ENCODE measurements at places on chromosomes 1 and 21. TPM values are rescaled to one million over a fixed set of nuclear protein-coding genes. Genes with fewer than 3 reads are reported as not detected.

DNA sequence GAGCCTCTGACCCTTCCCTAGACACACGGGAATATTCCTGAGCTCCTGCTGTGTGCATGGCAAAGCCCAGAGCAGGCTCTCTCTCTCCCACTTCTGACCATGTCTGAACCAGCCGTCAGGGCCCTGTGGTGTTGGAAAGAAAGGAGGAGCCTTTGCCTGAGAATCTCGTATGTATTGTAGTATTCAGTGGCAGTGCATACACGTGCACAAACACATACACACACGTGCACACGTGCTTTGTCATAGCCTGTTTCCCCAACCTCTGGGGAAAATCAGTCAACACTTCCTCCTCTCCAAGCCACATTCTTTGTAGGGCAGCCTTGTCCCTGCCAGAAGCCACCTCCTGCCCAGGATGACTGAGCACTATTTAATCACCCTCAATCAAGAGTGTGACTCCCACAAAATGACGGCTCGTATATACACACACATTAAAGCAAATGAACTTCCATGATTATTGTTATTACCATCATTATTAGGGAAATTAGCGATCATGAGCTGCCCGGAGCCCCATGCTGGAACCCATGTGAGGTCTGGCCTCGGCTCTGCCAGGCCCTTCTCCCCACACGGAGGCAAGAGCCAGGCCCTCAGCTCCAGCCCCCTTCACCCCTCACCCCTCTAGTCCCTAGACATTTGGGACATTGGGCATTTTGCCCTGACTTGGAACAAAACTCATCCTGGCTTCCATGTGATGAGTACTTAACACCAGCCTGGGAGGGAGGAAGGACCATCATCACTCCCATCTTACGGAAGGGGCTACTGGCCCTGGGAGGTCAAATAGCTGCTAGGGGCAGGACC, 331.9 kb downstream of the NPHP4 start:
- no peak for DNase-seq

GRCh38 chr21:25939396-25939761, 204.6 kb downstream of the GABPA start:
- DNase-seq, result no peak

DNA sequence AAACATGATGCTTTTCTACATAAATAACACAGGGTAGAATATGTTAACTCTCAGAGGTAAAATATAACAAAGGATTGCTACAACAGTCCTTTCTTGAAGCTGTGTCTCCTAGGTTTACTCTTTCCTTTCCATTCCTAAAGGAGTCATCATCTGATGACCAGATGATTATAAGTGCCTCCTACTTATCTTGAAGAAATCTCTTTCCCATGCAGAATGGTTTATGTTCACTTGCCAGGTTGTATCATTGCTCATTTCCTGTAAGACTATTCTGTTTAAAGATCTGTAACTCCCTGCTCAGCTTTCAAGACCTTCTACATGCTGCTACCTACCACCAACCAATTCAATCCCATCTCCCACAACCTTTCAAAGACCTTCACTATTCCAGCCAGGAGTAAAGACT, 51.5 kb upstream of the PTCH2 start:
- no peak for DNase-seq

- no peak for DNase-seq
Measured at GRCh38 chr1:209710093-209710492, 5.4 kb downstream of the HSD11B1 start.

DNA sequence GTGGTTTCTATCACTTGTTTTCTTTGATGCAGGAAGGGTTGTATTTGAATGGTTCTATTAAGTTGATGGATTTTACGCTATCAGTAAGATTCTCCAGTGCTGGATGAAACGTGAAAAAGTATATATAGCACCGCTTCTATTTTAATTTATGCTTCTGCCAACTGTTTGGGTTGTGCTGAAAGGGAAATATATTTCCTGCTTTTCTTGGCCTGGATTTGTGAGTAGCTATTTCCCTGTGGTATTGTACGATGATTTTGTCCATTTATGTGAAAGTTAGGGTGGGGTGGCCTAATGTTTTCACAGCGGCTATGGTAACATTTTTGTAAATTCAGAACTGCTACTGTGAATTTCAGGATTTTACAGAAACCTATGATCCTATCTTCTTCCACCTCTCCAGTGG, 322 bp downstream of the C1orf162 start:
- no peak for DNase-seq

- DNase-seq, result no peak
Measured at GRCh38 chr1:181451661-181452230, 31.6 kb upstream of the CACNA1E start.

The TTC22 gene
- total RNA-seq, result not detected

GRCh38 chr1:5943343-5944124, 48.7 kb downstream of the NPHP4 start:
- DNase-seq, result no peak

GRCh38 chr1:43577655-43578542, 47.2 kb downstream of the PTPRF start:
- DNase-seq, result no peak

The HNRNPR gene
- total RNA-seq, result 84.2 TPM

DNA sequence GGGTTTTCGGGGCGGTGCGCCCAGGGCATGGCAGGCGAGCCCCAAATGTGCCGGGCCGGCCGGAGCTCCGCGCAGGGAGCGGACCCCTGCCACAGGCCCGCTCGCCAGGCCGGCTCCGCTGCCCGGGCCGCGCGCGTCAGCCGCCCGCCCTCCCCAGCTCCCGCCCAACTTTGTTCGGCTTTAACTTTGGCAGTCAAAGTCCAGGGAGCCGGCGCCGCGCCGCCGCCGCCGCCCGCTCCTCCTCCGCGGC, 488 bp downstream of the SLC35D1 start:
- DNase-seq, result no peak

DNA sequence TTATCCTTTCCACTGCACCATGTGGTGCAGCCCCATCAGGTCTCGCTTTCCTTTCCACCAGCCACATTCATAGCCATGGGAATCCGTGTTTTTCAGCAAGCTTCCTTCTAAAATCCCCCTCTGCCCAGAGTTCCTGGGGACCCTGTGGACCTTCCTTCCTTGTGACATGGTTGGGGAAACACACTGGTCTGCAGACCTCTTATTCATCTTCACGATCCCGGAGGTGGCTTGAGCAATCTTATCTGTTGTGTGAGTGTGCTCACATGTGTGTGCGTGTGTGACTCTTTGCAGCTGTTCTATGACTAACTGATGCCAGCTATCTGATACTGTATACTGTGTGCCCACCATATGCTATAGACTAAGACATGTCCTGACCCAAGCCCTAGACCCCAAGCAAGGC, 15.6 kb upstream of the IL10 start:
- DNase-seq, result no peak

DNA sequence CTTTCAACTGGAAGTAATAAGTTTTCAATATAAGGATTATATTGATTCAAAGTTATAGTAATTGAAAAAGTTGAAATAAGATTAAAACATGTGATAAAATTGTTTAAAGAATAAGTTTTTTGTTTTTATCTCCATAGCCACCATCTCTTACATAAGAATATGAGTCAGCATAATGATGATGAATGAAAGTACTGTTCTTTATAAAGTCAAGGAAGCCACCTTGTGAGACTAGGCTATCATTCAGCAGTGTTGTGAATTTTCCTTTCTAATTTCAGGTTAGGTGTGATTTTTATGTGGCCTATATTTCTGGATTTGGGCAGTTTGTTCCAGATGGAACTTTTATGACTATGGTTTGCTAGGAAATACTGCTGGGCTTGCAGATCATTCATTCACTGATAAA, 22.4 kb upstream of the ASB17 start:
- no peak for DNase-seq

GRCh38 chr1:82108843-82109242, 308.1 kb downstream of the ADGRL2 start:
- DNase-seq, result no peak

The TMEM9 gene
- 42.3 TPM for total RNA-seq

The LCE2C gene
- total RNA-seq, result not detected

GRCh38 chr1:232818040-232818439, 12.8 kb downstream of the MAP10 start:
- DNase-seq, result no peak

Measured in omental fat pad (tissue), 4 donors.